Jurkat, Clone E6-1 (cell line): ENCODE measurements at places on chromosomes 6 and 20.

GRCh38 chr6:142881761-142882160, 63.2 kb downstream of the HIVEP2 start:
- DNase-seq: no peak

DNA sequence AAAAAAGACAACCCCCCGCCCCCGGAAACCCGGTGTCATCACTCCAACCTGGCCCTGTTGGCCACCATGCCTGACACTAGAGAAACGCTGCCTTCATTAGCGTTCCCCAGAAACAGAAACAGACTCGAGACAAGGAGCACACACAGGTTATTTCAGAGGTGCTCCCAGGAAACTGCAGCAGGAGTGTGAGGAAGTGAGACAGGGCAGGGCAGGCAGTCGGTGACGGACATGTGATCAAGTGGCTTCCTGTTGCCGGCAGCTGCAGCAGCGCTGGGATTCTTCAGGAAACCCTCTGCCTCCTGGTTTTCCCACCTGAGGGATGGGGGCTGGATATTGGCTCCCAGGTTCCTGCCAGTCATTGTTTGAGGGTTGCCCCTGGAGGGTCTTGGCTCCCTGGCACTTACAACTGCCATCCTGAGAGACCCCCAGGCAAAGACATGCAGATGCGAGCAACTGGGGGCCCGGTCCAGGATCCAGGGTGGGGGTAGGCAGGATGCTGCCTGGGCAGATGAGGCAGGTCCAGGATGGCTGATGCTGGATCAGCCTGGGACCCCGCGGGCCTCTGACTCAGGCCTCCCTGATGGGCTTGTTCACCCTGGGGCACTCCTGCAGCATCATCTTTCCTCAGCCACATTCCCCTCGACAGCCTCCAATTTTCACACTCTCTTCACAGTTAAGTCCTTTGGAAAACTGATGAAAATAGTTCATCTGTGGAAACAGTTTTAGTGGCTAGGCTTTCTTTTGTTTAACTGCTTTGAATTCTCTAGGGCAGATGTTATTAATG, 150.7 kb upstream of the SYNDIG1 start:
- no peak for DNase-seq

- no peak for DNase-seq
Observed at GRCh38 chr6:118659513-118660217, 8.3 kb upstream of the CEP85L start.

DNA sequence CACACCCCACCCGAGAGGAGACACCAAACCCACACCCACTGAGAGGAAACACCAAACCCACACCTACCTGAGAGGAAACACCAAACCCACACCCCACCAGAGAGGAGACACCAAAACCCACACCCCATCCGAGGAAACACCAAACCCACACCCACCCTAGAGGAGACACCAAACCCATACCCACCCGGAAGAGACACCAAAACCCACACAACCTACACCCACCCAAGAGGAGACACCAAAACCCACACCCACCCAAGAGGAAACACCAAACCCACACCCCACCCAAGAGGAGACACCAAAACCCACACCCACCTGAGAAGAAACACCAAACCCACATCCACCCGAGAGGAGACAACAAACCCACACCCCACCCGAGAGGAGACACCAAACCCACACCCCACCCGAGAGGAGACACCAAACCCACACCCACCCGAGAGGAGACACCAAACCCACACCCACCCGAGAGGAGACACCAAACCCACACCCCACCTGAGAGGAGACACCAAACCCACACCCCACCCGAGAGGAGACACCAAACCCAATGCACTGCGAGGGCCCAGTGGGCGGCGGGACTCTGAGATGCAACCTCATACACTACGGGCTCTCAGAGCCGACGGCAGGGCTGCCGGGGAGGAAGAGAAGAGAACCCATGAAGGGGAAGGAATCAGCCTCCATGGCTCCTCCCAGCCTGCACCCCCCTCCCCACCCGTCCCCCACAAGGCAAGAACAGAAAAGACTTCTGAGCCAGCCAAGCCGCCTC, 83.3 kb downstream of the TAF4 start:
- DNase-seq: peak; percentile 60

DNA sequence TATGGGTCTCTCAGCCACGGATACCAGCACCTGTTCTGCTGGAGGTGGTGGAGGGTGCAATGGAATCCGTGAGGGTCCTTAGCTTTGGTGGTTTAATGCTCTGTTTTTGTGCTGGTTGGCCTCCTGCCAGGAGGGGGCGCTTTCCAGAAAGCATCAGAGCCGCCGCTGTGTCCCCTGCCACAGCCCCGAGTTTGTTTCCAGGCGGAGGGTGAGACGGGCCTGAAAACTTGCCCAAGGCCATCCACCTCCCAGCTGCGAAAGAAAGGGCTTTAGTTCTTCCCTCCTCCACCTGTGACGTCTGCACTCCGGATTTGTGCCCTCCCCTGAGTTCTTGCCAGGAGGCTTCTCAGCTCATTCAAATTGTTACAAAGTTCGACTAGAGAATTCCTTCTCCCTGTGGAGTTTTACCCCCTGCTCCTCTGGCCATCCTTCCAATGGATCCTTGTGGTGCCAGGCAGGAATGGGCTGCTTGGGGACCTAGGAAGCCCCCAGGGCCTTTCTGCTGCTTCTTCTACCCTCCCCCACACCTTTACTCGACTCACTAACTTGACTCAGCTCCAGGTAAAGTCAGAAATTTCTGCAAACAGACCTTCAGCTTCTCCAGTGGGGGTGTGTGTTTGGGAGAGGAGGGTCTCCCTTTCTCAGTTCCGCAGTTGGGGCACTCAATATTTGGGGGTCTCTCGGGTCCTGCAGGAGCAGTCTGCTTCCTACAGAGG, 873.7 kb downstream of the KIF16B start:
- no peak for DNase-seq

DNA sequence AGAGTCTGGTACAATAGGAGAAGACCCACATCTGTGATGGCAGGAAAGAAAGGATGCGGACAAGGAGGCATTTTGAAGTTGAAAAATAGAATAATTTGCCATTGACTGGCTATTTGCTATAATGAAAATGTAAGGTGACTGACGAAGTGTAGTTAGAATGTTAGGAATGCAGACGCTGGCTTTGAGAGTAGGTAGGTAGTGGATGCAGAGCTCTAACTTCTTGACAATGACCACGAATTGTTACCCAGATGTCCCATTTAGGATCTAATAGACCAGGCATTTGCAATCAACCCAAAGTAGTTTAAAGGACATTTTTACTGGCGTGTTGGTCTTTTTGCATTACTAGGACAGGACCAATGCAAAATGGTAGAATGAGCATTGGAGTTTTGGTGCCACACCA, 14.2 kb downstream of the MLIP start:
- no peak for DNase-seq

GRCh38 chr6:68247782-68248181, 387.3 kb upstream of the ADGRB3 start:
- no peak for DNase-seq

- no peak for DNase-seq
Observed at GRCh38 chr20:17890330-17890729, 78.3 kb downstream of the SNX5 start.

GRCh38 chr6:83708546-83708969, 343 bp downstream of the SNAP91 start:
- no peak for DNase-seq

GRCh38 chr6:31850765-31851484, 11.7 kb downstream of the NEU1 start:
- DNase-seq: no peak

DNA sequence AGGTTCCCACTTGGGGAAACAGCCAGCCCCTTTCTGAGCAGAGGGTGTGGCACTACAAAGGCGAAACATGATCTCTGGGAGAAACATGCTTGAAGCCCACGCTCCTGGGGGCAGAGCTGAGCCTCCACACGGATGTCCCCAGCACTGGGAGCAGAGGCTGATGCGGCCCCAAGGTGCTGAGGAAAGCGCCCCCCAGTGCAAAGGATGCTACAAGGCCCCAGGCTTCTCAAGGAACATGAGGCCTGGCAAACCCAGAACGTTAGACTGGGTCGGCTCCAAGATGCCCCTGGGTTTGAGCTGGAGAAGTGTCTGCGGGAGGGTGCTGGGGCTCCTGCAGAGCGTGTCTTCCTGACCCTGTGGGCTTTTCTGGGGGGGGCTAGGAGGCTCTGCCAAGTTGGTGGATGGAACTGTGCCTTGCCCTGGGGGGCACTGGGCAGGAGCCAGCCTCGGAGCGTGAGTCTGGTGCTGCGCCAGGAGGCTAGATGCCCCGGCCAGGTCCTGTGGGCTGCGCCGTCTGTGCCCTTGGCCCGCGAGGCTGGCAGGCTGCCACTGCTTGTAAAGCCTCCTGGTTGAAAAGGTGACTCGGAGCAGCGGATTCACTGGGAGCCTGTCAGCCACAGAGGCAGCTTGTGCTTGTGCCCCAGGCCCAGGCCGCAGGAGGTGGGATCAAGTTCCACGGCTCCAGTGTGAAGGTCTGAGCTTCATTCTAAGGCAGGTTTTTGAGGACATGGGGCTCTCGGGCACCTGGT, 8.1 kb downstream of the SYNJ2 start:
- DNase-seq: no peak

DNA sequence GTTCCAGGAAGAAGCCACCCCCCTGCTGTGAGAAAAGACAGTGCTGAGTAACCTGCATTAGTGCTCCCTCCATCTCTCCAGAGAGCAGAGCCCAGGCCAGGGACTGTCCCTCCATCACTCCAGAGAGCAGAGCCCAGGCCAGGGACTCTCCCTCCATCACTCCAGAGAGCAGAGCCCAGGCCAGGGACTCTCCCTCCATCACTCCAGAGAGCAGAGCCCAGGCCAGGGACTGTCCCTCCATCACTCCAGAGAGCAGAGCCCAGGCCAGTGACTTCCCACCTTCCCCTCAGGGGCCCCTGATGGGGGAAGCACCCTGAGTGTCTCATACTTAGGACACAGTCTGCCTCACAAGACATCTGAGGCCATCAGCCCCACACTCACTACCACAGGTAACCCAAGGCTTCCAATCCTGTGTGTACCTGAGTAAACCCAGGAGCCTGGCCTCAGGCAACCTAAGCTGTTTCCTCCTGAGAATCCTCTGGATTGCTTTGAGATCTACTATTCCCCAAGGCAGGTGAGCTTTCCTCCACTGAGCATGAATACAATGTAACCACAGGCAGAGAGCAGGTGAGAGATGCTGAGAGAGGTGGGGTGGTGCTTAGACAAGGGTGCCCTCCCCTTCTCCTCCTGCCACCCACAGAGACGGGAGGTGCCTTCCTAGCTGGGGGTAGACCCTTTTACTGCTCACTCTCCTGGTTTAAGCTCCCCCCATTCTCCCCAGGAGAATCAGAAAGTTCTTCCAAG, 4.9 kb downstream of the TBXT start:
- no peak for DNase-seq

- DNase-seq: no peak
Observed at GRCh38 chr6:111185954-111186353, 98.7 kb downstream of the SLC16A10 start.

- DNase-seq: no peak
Observed at GRCh38 chr6:112156668-112157067, 69.3 kb downstream of the FAM229B start.

- peak; percentile 33 for DNase-seq
Observed at GRCh38 chr6:116287689-116288282, 8.1 kb upstream of the TSPYL1 start.

GRCh38 chr20:41050361-41051008, 21.9 kb downstream of the TOP1 start:
- no peak for DNase-seq

GRCh38 chr6:132929141-132929540, 114.8 kb downstream of the RPS12 start:
- no peak for DNase-seq

GRCh38 chr6:170166511-170167122, 124.3 kb downstream of the DLL1 start:
- no peak for DNase-seq

- DNase-seq: no peak
Observed at GRCh38 chr6:23532227-23532626, 593.8 kb upstream of the NRSN1 start.

- DNase-seq: no peak
Observed at GRCh38 chr20:11162026-11162775, 488.4 kb upstream of the JAG1 start.

GRCh38 chr20:54680872-54681619, 205.7 kb downstream of the DOK5 start:
- peak; percentile 24 for DNase-seq

- DNase-seq: no peak
Observed at GRCh38 chr6:11909696-11910132, 102.4 kb upstream of the HIVEP1 start.

GRCh38 chr20:44400970-44401769, 45.7 kb downstream of the HNF4A start:
- DNase-seq: no peak

- no peak for DNase-seq
Observed at GRCh38 chr6:107692351-107692750, 131.8 kb downstream of the SCML4 start.

DNA sequence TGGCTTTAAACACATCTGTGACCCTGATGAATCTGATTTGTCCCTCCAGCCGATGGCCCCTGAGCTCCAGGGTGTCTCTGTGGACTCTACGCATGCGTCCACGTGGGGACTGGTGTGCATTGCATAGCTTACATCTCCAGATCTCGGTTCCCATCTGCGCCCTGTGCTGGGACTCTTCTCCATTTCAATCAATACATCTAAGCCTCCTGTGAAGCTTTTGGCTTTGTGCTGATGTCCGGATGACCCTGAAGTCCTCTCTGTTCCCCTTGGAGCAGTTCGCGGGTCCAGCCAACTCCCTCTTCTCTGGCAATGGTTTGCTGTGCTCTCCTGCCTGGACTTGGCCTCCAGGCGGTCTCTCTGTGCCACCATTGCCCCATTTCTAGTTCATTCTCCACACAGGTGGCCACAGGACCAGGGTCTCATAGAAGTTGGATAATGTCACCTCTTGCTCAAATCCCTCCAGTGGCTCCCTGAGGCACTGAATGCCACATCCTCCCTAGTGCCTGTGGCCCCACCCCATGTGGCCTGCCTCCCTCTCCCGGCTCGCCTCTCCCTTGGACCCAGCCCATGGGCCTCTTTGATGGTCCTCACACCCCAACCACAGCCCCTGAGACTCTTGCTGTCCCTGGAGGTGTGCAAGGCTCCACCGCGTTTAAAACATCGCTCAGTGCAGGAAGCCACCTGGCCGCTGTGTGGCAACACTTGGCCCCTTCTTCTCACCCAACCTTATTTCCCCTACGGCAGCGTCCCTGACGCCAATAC, 155.4 kb downstream of the SYCP2 start:
- DNase-seq: no peak

- DNase-seq: no peak
Observed at GRCh38 chr20:20427227-20427864, 59.4 kb downstream of the INSM1 start.

DNA sequence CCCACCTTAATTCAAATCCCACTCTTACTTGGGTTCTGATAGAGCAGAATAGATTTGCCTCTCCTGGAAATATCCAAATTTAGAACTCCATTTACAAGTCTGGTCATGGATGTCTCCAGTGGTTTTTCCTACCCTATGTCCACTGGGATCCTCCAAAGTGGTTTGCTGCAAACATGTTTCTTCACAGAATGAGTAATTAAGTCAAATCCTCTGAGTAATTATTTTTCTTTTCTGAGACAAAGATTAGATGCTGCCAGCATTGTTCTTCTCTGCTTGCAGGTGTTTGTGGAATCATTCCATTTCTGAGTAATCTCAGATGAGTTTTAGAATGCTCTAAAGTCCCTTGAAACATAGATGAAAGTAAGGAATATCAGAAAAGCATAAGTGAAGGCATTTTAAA, 21.9 kb downstream of the DTD1 start:
- DNase-seq: no peak

- DNase-seq: no peak
Observed at GRCh38 chr20:61482901-61483300, 230.8 kb downstream of the CDH4 start.
